Tracheal epithelial cell (primary cell): ENCODE measurements at places on chromosomes 3 and 15. TPM values are rescaled to one million over a fixed set of nuclear protein-coding genes. Genes with fewer than 3 reads are reported as not detected.

Gene BHLHE40
- total RNA-seq: 67.8 and 116 TPM in 2 replicates

Gene CACNA2D3
- 0.48 TPM in 1 of 2 replicates, not detected in the other for total RNA-seq

Gene ADAMTS9
- 0.43 and 56.4 TPM in 2 replicates for total RNA-seq

Gene C15orf61
- total RNA-seq: 5.5 and 5.8 TPM in 2 replicates

Gene LRTM1
- not detected in 2 replicates for total RNA-seq

Gene PAQR9
- total RNA-seq: not detected in 2 replicates

Gene PLA2G4D
- under 0.01 TPM in 1 of 2 replicates, not detected in the other for total RNA-seq

Gene KBTBD13
- under 0.01 TPM in 1 of 2 replicates, not detected in the other for total RNA-seq

Gene CSPG5
- 0.21 and 0.72 TPM in 2 replicates for total RNA-seq

Gene GABRB3
- total RNA-seq: 0.48 and 2.6 TPM in 2 replicates

Gene ITIH1
- total RNA-seq: not detected in 2 replicates

Gene HGD
- total RNA-seq: 3.4 TPM in 1 of 2 replicates, not detected in the other

Gene GOLGA6L10
- 0.24 and 0.43 TPM in 2 replicates for total RNA-seq

Gene SPINT1
- 258 and 274 TPM in 2 replicates for total RNA-seq

Gene PDCD7
- 14.0 and 22.6 TPM in 2 replicates for total RNA-seq

Gene VGLL3
- total RNA-seq: 1.7 and 35.2 TPM in 2 replicates

Gene ACP3
- 0.96 and 1.9 TPM in 2 replicates for total RNA-seq

Gene PLSCR2
- total RNA-seq: 0.21 TPM in 1 of 2 replicates, not detected in the other

Gene PPP1R14D
- total RNA-seq: not detected in 2 replicates

Gene SLC22A13
- 0.24 and 0.64 TPM in 2 replicates for total RNA-seq

Gene TERC
- total RNA-seq: 807 and 1,776 TPM in 2 replicates

Gene CAND2
- total RNA-seq: 2.2 and 3.6 TPM in 2 replicates

Gene PLCH1
- total RNA-seq: under 0.01 and 0.24 TPM in 2 replicates

Gene CD200R1
- 0.24 TPM in 1 of 2 replicates, not detected in the other for total RNA-seq

Gene RETNLB
- not detected in 2 replicates for total RNA-seq

Gene PPIB
- 457 and 754 TPM in 2 replicates for total RNA-seq

Gene NEK11
- total RNA-seq: 4.3 and 7.0 TPM in 2 replicates

Gene CCDC12
- 20.2 and 24.1 TPM in 2 replicates for total RNA-seq

Gene P2RY12
- not detected in 2 replicates for total RNA-seq

Gene GHSR
- total RNA-seq: not detected in 2 replicates

Gene BOC
- 0.43 and 0.72 TPM in 2 replicates for total RNA-seq

Gene MYLK
- 8.7 and 41.4 TPM in 2 replicates for total RNA-seq

Gene ALS2CL
- 64.6 and 114 TPM in 2 replicates for total RNA-seq

Gene WDR6
- 46.3 and 54.7 TPM in 2 replicates for total RNA-seq

Gene PPP2R3A
- 7.2 and 9.9 TPM in 2 replicates for total RNA-seq

Gene TTC21A
- total RNA-seq: 2.7 and 5.5 TPM in 2 replicates

Gene SPTSSB
- total RNA-seq: 1.4 and 3.2 TPM in 2 replicates

Gene EFCAB12
- total RNA-seq: under 0.01 TPM in 1 of 2 replicates, not detected in the other

Gene ISLR2
- not detected in 2 replicates for total RNA-seq

Gene CTXN2
- total RNA-seq: not detected in 2 replicates

Gene TEX55
- not detected in 2 replicates for total RNA-seq
